NB4 (cell line): ENCODE measurements at places on chromosomes 13 and 19.
A peak's percentile ranks its signal among the peaks of the same experiment; 100 is the strongest.

- no peak for DNase-seq
Observed at GRCh38 chr13:76231522-76232167, 595.5 kb downstream of the LMO7 start.

- no peak for DNase-seq
Observed at GRCh38 chr13:103324641-103325040, 258.4 kb upstream of the SLC10A2 start.

- DNase-seq, result no peak
Observed at GRCh38 chr19:28313633-28314032, 899.3 kb downstream of the UQCRFS1 start.

GRCh38 chr13:95201814-95202651, 99.2 kb downstream of the ABCC4 start:
- peak; percentile 24 for DNase-seq

DNA sequence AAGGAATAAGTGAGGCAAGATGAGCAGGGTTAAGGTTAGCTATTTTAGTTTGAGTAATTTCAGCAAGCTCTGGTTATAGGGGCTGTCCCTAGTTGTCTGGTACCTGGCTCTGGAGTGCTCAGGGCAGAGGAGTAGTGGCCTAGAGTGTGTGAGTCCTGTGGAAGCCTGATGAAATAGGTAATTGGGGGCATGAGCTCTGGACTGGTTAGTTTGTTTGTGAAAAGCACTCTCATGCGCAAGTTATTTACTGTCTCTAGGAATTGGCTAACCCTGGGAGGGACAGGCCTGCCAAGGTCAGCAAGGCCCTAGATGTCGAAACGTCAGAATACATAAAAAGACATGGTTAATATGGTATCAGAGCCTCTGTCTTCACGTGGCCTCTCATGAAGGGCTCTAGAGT, 900.1 kb downstream of the PCDH17 start:
- DNase-seq, result no peak

GRCh38 chr19:8654591-8655339, 24.3 kb downstream of the NFILZ start:
- DNase-seq, result peak; percentile 95

- no peak for DNase-seq
Observed at GRCh38 chr19:30425885-30426838, 54.0 kb downstream of the ZNF536 start.

GRCh38 chr13:73759434-73759833, 374.8 kb downstream of the KLF12 start:
- DNase-seq, result no peak

DNA sequence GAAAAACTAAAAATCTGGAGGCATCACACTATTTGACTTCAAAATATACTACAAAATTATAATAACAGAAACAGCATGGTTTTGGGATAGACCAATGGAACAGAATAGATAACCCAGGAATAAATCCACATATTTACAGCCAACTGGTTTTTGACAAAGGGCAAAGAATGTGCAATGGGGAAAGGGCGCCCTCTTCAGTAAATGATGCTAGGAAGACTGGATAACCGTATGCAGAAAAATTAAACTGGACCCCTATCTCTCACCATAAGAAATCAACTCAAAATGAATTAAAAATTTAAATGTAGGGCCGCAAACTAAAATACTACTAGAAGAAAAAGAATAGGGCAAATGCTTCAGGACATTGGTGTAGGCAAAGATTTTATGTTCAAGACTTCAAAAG, 440.5 kb upstream of the SGCG start:
- peak; percentile 42 for DNase-seq

DNA sequence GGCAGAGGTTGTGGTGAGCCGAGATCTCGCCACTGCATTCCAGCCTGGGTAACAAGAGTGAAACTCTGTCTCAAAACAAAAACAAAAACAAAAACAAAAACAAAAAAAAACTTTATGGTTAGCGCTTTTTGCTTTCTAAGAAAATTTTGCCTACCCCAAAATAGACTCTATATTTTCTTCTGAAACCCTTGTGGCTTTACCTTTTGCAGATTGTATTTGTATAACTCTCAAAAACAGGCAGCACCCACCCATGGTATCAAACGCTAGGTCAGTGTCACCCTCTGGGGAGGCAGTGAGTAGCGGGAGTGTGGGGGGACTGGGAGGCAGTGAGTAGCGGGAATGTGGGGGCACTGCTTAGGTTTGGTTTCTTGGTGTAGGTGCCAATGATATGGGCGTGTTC, 7.5 kb upstream of the SLC39A3 start:
- no peak for DNase-seq

GRCh38 chr13:24194447-24194846, 33.9 kb downstream of the SPATA13 start:
- no peak for DNase-seq

- DNase-seq, result no peak
Observed at GRCh38 chr13:112820318-112820717, 130.5 kb downstream of the ATP11A start.

DNA sequence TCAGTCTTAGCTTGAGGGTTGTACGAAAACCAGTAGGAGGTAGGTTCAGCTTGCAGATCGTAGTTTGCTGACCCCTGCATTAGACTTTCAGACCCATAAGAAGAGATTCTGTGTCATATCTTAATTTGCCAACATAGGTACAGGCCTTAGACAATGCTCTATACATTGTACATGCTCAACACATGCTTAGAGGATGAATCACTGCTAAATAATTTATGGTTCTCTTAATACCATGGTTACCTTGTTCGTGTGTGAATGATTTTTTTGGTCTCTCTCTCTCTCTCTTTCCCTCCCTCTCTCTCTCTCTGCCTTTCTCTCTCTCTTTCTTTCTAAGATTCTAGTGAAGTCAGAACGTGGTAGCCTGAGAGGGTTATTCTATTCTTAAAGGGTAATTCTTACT, 112.2 kb downstream of the FGF14 start:
- DNase-seq, result no peak
